ENCODE measurements at places on chromosomes 7 and 10. TPM values are rescaled to one million over a fixed set of nuclear protein-coding genes. Genes with fewer than 3 reads are reported as not detected.

DNA sequence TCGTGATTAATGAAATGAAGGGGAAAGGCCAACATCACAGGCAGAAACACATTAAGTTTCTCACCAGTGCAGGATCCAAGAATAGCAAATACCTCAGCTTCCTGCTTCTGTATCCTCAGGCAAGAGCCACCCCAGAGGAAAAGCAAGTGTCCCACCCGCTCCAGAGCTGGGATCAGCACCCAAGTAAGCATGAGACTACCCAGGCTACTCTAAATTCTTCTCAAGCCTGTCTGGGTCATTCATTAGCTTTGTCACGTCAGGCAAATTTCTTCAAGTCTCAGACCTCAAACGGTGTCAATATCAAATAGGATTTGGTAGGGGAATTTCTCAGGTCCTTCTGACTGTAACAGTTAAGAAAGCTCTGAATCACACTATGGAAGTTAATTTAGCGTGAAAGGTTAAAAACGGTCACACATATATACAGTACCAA lies 59.0 kb downstream of the GNA12 start:
- no peak for DNase-seq

- DNase-seq = no peak
These were observed 11.6 kb upstream of the BAZ1B start for GRCh38 chr7:73533742-73534141.

GRCh38 chr10:126387041-126387921 lies 996 bp downstream of the ADAM12 start:
- no peak for DNase-seq

DNA sequence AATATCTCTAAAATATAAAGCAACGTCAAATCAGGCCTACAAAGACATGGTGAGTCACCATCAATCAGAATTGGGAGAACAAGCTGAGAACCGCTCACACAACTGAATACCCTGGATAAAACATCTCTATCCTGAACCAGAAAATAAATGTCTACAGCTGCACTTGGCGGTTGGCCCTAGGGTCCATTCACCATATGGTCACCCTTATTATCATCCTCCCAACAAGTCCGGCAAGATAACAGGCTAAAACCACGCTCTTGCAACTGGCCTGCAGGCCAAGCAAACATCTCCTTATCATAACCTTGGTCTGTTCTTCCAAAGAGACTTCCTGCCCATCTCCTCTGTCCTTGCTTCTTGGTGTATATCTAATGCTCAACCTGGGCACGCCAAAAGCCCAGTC lies 310.7 kb downstream of the CALN1 start:
- DNase-seq = no peak

Gene CDNF
- 1.4 TPM for total RNA-seq

DNA sequence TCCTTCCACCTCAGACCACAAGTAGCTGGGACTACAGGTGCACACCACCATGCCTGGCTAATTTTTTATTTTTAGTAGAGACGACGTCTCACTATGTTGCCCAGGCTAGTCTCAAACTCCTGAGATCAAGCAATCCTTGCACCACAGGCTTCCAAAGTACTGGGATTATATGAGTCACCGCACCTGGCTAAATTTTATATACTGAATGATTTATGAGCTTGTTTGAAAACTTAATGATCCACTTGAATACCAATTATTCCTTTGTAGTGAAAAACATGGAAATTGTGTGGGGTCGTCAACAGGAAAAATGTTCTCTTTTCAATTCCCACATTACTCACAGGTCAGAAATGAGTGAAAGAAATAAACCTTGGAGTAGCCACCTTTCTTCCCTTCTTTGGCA lies 31.3 kb downstream of the RAPGEF5 start:
- no peak for DNase-seq

DNA sequence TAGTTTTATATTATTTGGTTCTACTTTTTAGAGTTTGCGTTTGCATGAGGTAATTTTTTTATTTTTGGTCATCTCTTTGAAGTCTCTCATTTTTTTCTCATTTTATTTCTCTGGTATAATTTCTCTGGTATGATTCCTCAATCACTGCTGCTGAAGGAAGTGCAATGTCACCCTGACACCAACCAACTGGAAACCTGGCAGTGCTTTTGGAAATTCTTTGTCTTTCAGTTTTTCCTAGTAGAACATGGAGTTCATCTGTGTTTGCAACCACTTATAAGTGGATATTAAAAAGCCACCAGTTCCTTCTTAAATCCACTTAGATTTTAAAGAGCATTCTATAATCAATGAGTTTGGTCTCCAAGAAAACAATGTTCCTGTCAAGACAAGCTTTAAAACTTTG lies 291.8 kb downstream of the PRKG1 start:
- no peak for DNase-seq

Gene ASB15
- not detected for total RNA-seq

- DNase-seq = no peak
These were observed 6.1 kb downstream of the SKAP2 start for GRCh38 chr7:26858241-26858715.

GRCh38 chr10:42650374-42650773 lies 12.0 kb upstream of the ZNF33B start:
- no peak for DNase-seq

Gene NPSR1
- total RNA-seq = not detected

- no peak for DNase-seq
These were observed 376.3 kb downstream of the IPMK start for GRCh38 chr10:57891201-57892006.

- DNase-seq = no peak
These were observed 49.2 kb upstream of the ANKRD1 start for GRCh38 chr10:90969947-90970673.

- no peak for DNase-seq
These were observed 74.9 kb upstream of the PPIF start for GRCh38 chr10:79272353-79272752.

- no peak for DNase-seq
These were observed at the start of gene ZNF853 for GRCh38 chr7:6614953-6615722. Gene ZNF853 (plus strand): TSS chr7:6615610. CDS start chr7:6616175, 565 bp downstream.

GRCh38 chr7:23938937-23939552 lies 229.0 kb downstream of the STK31 start:
- DNase-seq = no peak

GRCh38 chr10:8576911-8577310 lies 522.4 kb downstream of the GATA3 start:
- DNase-seq = no peak

DNA sequence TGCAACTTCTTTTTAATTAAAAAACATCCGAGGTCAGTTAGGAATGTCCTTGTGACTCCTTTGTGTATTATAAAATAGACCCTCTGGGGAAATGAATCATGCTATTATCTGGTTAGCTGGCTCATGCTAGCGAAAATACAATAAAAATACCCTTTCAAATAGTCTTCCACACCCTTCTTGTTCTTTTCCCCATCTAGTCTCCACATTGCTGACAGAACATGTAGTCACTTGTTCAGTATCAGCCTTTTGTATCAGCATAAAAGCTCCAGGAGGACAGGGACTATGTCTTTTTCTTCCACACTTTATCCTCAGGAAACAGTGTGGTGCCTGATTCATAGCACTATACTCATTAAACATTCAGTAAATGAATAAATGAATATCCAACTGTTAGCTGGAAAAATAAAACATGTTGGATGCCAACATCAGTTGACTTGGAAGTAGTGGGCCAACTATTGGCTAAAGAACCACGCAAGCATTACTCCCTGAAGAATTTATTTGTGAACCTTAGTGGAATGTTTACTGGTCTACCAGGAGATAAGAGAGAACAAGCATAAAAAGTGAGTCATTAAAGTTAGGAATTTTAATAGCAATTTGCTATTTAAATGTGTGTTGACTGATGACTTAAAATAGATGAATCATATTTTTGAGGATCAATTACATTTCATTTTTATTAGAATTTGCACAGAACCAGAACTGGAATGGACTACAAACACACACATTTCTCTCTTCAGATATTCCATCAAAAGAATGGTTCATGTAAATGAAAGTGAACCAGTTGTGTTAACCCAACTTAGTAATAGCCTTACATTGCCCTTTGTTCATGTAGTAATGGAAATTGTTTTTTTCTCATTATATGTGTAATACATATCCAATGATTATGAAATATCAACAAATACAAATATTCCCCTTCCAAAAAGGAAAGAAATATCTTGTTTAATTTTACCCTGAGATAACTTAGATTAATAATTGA lies 129.6 kb downstream of the DKK1 start:
- no peak for DNase-seq

- DNase-seq = no peak
These were observed 148.7 kb downstream of the SLC16A9 start for GRCh38 chr10:59560990-59561389.

GRCh38 chr10:109962247-109962646 lies 38.9 kb upstream of the XPNPEP1 start:
- no peak for DNase-seq

DNA sequence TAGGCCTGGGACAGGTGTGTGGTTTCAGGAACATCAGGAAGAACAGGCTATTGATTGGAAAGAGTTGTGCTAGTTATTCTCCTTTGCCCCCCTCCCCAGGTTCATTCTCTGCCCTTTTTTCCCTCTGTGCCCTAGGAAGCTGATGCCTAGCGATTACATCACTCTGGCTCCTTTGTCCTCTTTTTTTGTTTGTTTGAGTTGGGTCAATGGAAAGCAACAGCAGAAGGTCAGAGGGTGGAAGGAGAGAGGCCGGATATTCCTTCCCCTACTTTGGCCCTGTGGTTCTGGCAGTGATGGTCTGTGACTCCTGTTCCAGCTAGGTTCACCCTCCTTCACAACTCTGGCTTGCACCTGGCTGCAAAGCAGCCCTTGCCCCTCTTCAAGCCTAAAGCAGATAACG lies 18.9 kb downstream of the LOXL4 start:
- no peak for DNase-seq

Gene PDSS1
- total RNA-seq = 7.5 TPM

Gene ITIH5
- total RNA-seq = 439 TPM

DNA sequence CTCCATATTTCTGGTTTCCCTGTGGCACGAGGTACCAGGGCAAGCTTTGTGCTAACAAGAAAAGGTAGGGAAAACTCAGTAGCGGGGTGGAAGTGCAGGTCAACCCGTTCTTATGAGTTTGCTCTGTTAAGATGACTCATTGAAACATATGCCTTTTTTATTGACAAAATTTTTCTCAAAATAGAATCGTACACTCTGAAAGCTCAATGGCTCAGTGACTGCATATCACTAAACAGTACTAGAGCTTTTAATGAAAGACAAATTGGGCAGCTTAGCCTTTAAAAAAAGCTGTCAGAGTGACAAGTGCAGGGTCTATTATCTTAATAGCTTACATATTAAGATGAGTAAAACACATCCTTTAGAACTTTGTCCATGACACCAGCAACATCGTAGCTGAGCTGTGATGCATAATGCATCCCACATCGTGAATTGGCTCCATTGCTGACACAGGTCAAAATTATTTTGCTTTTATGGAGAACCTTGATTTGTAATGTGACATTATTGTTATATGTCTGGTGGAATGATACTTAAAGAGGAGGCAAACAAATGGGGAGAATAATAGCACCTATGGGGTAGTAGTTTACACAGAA lies 264.4 kb downstream of the ETV1 start:
- no peak for DNase-seq

Gene ZNF248
- 6.8 TPM for total RNA-seq

DNA sequence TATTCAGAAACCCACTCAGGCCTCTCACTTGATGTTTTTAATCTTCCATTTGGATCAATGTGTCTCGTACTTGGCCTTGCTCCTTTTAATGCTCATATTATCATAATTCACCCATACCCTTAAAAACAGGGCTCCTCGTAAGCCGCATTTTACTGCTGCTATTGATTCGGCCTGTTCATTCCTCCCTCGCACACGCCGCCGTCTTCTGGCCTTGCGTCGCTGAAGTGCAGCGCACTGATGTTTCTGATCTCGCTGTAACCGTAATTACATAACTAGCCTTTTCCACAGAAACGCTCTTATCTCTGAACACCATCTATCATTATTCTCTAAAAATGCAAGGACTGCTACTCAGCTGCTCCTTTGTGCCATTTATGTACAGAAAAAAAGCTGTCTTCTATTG lies 544.5 kb upstream of the FOXK1 start:
- no peak for DNase-seq

- no peak for DNase-seq
These were observed 44.9 kb downstream of the POLR1F start for GRCh38 chr7:19663816-19664462.

Gene ANXA8L1
- total RNA-seq = not detected

- DNase-seq = no peak
These were observed 53.0 kb downstream of the STEAP1B start for GRCh38 chr7:22447008-22447407.

DNA sequence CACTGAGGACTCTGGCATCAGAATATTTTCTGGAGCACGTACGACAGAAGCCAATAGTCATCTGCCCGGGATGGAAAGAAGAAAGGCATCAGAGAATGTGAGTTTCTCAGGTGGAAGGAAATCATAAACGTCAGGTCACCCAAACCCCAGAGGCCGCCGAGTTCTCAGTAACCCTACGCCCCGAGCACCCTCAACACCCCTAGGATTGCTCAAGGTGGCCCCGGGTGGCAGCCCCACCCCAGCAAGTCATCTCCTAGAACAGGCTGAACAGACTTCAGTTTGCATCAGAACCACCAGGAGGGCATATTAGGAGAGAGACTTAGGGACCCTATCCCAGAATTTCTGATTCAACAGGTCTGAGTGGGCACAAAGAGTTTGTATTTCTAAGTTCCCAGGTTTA lies 117.6 kb downstream of the TNS3 start:
- no peak for DNase-seq

DNA sequence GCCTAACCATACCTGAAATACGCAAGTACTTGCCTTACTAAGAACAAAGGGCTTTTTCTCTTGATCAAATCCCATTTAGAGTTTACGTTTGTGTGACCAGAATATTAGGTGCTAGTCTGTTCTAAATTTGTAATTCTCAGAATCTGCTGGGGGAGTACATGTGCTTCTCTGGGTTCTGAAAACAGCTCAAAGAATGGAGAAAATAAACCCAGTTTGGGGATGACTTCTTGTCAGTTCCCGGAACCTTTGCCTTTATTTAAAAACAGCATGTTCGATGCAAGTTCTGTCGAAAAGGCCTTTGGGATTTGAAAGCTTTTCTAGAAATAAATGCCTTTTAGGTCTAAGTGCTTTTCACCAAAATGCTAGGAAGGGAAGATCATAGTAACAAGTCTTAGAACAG lies 147.0 kb downstream of the ARID5B start:
- no peak for DNase-seq

Gene ACHE
- total RNA-seq = 1.9 TPM

GRCh38 chr10:17655567-17656146 lies 11.7 kb downstream of the STAM start:
- DNase-seq = no peak

- DNase-seq = peak; percentile 87
These were observed 4.4 kb downstream of the RASSF4 start for GRCh38 chr10:44963772-44964633.

- no peak for DNase-seq
These were observed 125.9 kb downstream of the HIPK2 start for GRCh38 chr7:139651914-139652313.

- no peak for DNase-seq
These were observed 110.4 kb downstream of the NRCAM start for GRCh38 chr7:108345710-108346336.

- no peak for DNase-seq
These were observed 125.6 kb upstream of the PRPS1L1 start for GRCh38 chr7:18153183-18153748.
